ENCODE measurements at places on chromosomes 3 and 15.

DNA sequence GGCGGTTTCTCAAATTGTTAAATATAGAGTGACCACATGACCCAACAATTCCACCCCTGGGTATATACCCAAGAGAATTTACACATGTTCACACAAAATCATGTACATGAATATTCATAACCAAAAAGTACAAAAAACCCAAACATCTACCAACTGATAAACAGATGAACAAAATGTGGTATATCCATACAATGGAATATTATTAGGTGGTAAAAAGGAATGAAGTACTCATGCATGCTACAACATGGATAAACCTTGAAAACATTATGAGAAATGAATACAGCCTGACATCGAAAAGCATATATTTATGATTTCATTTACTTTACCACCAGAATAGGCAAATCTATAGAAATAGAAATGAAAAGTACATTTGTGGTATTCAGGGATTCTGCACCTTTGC lies 7.4 kb downstream of the PLCB2 start:
- no peak overlapping the region for H3K27ac ChIP-seq
- H3K4me3 ChIP-seq, result no peak overlapping the region
- no peaks in the 10 kb centered on the region for H3K36me3 ChIP-seq

GRCh38 chr3:161386991-161387770 lies 15.9 kb upstream of the SPTSSB start:
- H3K36me3 ChIP-seq, result no peaks in the 10 kb centered on the region
- DNase-seq, result no peak
- H3K4me3 ChIP-seq, result no peak overlapping the region
- peaks cover 33% of the 10 kb centered on the region for H3K27me3 ChIP-seq

DNA sequence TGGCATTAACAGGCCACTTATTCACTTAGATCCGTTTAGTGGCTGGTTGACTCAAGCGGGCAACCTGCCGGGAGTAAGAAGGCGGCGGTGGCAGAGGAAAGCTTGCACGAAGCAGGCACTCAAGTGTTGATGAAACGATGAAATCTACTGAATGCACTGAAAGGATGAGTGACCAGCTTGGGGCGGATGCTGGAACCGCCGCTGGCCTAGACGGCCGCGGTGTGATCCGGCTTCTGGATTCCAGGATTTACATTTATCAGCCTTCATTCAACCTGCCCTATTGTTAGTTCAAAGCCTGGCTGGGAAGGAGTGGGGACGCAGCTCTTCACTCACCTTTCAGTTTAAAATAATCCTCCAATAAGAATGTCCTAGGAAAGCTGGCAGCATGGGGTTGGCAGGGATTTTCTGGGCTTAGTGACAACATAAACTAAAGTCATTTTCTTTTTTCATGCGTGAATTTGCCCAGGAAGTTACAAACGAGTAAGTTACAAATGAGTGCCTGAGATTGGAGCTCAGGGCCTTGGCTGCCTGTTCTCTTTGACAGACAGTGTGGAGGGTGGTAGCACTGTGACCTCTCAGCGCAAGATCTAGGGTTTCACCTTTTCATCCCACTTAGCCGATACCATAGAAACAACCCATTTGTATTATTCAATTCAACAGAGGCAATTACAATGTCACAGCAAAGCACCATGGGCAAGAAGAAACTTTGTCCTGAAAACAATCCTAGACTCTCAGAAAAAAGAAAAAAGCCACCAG lies 1.1 kb upstream of the PLCH1 start:
- no peaks in the 10 kb centered on the region for H3K36me3 ChIP-seq
- DNase-seq, result no peak
- H3K4me1 ChIP-seq, result peaks cover 28% of the 10 kb centered on the region
- no peak overlapping the region for H3K27ac ChIP-seq
- peak overlapping the region; percentile 52 for H3K4me3 ChIP-seq

- DNase-seq, result no peak
- peaks cover 17% of the 10 kb centered on the region for H3K4me1 ChIP-seq
Observed at GRCh38 chr15:72199721-72200212, 2.2 kb upstream of the GRAMD2A start.

- peaks cover 46% of the 10 kb centered on the region for H3K4me1 ChIP-seq
- no peak overlapping the region for H3K4me3 ChIP-seq
- H3K27me3 ChIP-seq, result no peaks in the 10 kb centered on the region
- H3K27ac ChIP-seq, result no peak overlapping the region
Observed at GRCh38 chr3:171660188-171660587, 150.1 kb downstream of the PLD1 start.

- H3K27ac ChIP-seq, result no peak overlapping the region
- H3K4me1 ChIP-seq, result no peaks in the 10 kb centered on the region
- no peaks in the 10 kb centered on the region for H3K27me3 ChIP-seq
Observed at GRCh38 chr15:33729653-33730052, 238.6 kb upstream of the CHRM5 start.

DNA sequence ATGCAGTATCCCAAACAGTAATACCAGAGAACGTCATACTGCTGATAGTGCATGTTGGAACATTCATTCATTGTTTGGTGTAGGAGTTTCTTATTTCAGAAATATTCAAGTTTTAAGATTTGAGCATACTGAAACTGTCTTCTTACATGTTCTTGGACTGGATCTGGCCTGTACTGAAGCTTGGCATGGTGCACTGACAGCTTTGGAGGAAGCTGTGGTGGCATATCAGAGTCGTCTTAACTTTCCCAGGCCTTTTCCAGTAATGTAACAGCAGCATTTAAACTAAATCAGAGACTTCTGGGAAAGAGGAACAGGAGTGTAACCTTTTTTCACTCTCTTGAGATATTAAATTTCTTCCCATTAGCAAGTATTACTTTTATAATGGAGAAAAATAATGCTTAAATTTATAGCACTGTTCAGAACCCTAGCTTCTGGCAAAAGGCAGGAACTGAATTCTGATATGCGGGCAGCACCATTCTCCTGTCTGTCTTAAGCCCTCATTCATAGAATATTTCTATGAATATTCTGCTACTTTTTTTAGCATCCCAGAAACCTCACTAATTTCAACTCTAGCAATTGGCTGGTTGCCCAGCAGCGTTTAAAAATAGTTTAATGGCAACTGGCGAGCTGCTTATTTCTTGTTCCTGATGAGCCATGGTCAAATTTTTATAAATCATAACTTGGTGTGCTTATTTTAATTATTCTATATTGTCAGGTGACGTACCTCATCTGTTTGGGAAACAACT lies 31.1 kb downstream of the DNAJC13 start:
- H3K4me1 ChIP-seq, result peaks cover 58% of the 10 kb centered on the region
- no peak for DNase-seq
- H3K4me3 ChIP-seq, result peak overlapping the region; percentile 1
- peaks cover 3% of the 10 kb centered on the region for H3K36me3 ChIP-seq
- no peaks in the 10 kb centered on the region for H3K27me3 ChIP-seq

DNA sequence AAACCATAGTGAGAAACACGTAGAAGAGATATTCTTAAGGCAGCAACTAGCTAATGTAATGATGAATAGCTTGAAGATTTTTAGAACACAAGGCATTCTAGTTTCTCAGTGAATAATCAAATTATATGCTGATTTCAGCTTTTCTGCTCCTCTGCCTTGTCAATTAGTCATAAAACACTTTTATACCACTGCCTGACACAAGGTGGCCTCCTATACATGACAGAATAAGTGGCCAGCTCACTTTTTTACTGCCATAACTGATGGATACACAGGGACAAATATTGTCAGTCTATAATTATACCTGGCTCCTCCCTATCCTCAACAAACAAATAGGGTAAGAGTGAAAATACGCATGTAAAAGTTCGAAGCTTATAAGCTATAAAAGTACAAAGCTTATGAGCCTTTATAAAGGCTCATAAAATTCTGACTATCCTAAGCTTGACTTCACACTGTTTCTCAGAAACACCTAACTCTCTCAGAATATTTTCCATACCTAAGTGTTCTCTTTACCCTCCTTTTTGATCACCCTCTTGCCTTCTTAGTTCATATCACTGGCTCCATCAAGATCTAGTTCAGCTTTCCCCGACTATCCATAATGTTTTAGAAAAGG lies 81.6 kb downstream of the HERC1 start:
- no peak for DNase-seq
- H3K27me3 ChIP-seq, result no peaks in the 10 kb centered on the region
- no peaks in the 10 kb centered on the region for H3K4me1 ChIP-seq
- no peak overlapping the region for H3K4me3 ChIP-seq
- H3K27ac ChIP-seq, result no peak overlapping the region

GRCh38 chr3:6860954-6861624 lies at the start of gene GRM7:
GRM7 (plus strand) TSS chr3:6861115.
- no peak within 1 kb of the TSS for H3K27ac ChIP-seq
- no peak for DNase-seq
- H3K4me1 ChIP-seq, result peaks cover 7% of the 10 kb centered on the region
- H3K27me3 ChIP-seq, result peaks cover 64% of the 10 kb centered on the region
- H3K4me3 ChIP-seq, result peak within 1 kb of the TSS; percentile 7

GRCh38 chr3:148457886-148458285 lies 239.8 kb upstream of the AGTR1 start:
- no peak for DNase-seq
- H3K27me3 ChIP-seq, result no peaks in the 10 kb centered on the region
- H3K4me1 ChIP-seq, result no peaks in the 10 kb centered on the region
- H3K4me3 ChIP-seq, result no peak overlapping the region

- peaks cover 12% of the 10 kb centered on the region for H3K4me1 ChIP-seq
- H3K36me3 ChIP-seq, result no peaks in the 10 kb centered on the region
- H3K27ac ChIP-seq, result peak overlapping the region; percentile 42
- no peak for DNase-seq
Observed at GRCh38 chr3:151015767-151016477, 43.4 kb upstream of the CLRN1 start.

DNA sequence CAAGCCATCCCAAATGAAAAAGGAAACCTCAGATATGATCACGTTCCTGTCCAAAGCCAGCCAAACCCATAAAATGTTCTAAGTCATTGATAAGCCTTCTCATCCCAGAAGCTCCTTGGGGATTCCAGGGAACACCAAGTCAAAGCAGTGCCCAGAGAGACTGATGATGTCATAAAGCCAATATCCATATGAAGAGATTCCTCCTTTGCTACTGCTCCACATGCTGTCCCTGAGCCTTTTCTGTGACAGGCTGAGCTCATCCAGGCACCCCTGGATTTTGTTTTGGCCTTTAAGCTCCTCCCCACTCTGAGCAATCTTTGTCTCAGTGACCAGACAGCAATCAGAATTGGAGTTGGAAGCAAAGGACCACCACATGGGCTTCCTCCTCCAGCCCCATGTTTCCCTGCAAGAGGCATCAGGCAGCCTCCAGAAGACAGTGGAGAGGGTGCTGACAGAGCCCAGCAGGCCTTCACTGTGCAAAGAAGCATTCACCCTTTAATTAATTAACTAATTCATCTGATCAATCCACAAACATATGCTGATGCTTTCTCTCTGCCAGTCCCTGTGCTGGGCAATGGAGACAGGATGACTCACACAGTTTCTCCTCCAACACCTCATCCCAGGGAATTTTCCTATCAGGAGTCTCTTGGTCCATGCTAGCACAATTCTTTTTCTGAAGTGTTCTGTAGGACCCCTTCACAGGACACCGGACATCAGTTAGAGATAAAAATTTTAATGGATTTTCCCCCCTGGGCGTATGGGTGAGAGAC lies 25.0 kb downstream of the MEX3B start:
- H3K36me3 ChIP-seq, result peaks cover 3% of the 10 kb centered on the region
- peaks cover 10% of the 10 kb centered on the region for H3K4me1 ChIP-seq
- no peak overlapping the region for H3K27ac ChIP-seq
- H3K4me3 ChIP-seq, result no peak overlapping the region
- H3K27me3 ChIP-seq, result no peaks in the 10 kb centered on the region

GRCh38 chr15:40420071-40420713 lies 14.6 kb downstream of the IVD start:
- no peak overlapping the region for H3K4me3 ChIP-seq
- DNase-seq, result no peak
- H3K27ac ChIP-seq, result no peak overlapping the region
- peaks cover 13% of the 10 kb centered on the region for H3K4me1 ChIP-seq

DNA sequence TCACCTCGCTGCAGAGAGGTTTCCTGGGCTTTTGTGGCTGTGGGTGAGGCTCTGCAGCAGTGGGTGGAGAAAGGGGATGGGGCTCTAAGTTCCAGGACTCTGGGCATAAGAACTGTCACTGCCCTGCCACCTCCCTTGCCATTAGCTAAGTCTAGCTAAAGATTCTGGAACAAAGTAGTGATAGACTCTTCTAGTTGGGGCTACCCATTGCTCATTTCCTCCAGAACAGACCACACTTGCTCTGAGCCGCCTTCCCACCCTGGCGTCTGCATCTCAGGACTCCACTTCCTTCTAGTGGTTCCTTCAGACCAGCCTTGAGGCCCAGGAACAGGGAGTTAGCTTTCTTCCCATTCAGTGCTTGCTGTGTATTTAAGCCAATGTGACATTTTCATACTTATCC lies 7.5 kb downstream of the ARHGAP31 start:
- H3K4me1 ChIP-seq, result peaks cover 88% of the 10 kb centered on the region
- no peak overlapping the region for H3K4me3 ChIP-seq
- H3K36me3 ChIP-seq, result peaks cover 1% of the 10 kb centered on the region
- H3K27me3 ChIP-seq, result no peaks in the 10 kb centered on the region

DNA sequence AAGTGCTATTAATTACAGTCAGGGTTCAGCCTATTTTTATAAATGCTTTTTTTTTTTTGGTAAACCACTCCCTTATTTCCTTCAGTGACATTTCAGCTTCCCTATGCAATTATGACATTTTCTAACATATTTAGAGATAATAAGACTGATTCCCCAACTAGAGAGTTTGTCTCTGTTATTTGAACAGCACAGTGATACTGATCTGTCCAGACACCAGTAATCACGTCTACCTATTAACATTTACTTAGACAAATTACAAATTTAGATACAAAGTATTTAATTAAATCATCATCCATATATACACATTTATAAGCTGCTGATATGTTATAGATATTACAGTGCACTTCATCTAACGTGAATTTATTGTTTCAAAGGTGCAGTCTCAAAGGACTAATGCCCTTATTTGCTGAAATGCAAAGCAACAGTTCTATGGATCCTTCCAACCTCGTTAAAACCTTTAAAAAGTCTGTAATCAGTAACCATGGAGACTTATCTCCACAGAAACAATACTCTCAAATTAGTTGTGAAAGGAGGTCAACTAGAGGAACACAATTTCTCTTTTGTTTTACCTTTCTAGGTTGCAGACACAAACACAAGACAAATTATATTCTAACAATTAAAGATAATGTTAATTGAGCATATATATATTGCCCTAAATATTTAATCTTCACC lies 1531.1 kb downstream of the SI start:
- H3K4me1 ChIP-seq, result no peaks in the 10 kb centered on the region
- no peak for DNase-seq
- no peaks in the 10 kb centered on the region for H3K36me3 ChIP-seq

DNA sequence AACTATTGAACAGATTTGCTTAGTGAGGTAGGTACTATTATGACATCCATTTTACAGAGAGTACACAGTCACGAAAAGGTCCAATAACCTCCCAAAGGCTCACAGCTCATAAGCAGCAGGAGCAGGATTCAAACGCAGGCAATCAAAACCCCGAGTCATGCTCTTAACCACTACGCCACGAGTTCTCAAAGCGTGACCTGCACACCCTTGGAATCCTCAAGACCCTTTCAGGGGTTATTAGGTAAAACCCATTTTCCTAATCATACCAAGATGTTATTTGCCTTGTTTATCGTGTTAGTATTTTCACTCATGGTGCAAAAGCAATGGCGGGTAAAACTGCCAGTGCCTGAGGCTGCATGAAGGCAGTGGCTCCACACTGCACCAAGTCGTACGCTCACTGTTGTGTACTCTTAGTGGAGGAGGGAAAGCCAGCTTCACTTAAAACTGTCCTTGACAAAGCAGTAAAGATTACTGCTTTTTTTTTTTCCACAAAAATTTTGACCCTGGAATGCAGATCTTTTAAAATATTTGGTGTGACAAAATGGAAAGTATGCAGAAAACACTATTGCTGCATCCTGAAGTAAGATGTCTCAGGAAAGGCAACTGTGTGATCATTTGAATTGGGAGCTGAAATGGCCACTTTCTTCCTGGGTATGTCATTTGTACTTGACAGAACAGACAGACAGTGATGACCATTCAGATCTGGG lies 96.1 kb downstream of the IGF2BP2 start:
- no peak for DNase-seq
- H3K36me3 ChIP-seq, result no peaks in the 10 kb centered on the region
- H3K27me3 ChIP-seq, result no peaks in the 10 kb centered on the region
- H3K4me3 ChIP-seq, result peak overlapping the region; percentile 31
- H3K27ac ChIP-seq, result peak overlapping the region; percentile 95

All from chondrocyte (in vitro differentiated cells).